ENCODE measurements at places on chromosomes 13 and 19.

DNA sequence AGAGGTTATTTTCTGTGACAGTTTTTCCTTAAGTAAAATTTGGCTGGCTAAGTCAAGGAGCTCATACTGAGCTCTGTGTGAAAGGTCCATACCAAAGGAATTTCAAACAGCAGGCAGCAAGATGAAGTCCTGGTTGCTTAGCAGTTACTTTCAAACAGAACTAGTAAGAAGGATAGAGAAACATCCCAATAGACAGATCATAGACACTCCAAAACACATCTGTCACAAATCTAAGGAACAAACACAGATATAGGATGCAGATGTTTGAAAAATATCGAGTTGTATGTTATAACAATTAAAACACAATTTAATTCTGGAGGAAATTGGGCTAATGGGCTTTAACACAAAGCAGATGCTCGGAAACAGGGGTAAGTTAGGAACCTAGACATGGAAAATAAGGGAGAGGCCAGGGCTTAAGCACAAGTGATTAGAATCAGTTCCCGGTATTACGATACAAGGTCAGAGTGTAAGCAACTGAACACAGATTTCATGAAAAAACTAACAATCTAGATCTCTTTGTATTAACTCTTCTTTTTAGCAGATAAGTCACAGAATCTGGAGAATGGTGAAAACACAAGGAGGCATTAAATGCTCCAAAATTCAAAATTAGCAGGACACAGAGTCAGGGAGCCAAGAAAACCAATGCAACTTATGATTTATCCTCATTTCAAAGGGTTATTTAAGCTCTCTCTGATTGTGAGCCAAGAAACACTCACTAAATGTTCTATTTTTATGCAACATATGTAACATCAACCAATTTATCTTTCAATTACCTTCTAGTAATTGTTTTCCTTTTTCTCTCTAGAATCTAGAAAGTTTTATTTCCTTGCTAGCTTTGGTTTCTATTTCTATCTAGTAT is 1992.9 kb upstream of the PCDH20 start:
- no peak for DNase-seq

GRCh38 chr13:112769615-112770014 is 79.8 kb downstream of the ATP11A start:
- DNase-seq = no peak

DNA sequence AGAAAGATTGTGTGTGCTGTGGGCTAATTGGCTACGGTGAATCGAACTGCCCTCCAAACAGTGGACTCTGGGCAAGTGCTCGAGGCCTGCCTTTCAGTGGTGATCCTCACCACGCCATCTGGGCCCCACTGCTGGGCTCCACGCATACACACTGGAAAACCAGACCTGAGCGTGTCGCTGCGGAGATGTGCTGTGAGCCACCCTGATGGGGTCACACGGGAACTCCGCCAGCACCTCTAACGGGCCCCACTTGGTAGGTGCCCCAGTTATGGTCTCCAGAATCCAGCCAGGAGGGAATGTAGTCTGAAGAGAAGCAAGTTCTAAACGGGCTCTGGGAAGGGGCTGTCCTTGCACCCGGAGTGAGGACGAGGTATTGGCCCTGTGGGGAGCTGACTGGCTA is 39.3 kb downstream of the C13orf46 start:
- DNase-seq = no peak

- no peak for DNase-seq
Measured at GRCh38 chr19:38736413-38737280, 7.6 kb downstream of the CAPN12 start.

- DNase-seq = peak; percentile 32
Measured at GRCh38 chr13:67120872-67121531, 109.1 kb downstream of the PCDH9 start.

DNA sequence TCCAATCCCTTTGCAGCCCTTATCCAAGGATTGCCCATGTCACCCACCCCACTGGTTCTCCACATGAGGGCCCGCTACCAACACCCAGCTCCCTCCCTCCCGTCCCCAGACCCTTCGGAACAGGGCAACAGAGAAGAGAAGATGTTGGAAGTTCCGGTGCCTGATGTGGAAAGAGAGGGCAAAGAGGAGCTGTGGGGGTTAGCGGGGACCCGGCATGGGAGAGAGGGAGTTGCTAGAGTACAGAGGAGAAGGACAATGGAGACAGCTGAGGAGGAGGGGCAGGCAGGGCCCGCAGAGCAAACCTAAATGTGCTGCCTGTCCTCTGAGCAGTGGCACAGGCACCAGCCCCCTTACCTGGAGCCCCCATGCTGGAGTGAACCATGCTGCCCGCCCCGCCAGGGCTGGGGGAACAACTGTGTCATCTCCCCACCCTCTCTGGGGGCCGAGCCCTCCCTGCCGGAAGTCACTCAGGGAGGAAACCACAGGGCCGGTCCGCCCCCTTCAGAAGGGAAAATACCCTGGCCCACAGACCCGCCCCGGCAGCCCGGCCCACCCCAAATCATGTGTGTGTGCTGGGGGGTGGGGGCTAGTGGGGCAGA is at the start of gene POU2F2:
Gene POU2F2, minus strand, starts transcription at position 417 of the 599 bp plus-strand sequence. Its CDS starts 35 bp downstream, at position 382.
- DNase-seq = no peak

DNA sequence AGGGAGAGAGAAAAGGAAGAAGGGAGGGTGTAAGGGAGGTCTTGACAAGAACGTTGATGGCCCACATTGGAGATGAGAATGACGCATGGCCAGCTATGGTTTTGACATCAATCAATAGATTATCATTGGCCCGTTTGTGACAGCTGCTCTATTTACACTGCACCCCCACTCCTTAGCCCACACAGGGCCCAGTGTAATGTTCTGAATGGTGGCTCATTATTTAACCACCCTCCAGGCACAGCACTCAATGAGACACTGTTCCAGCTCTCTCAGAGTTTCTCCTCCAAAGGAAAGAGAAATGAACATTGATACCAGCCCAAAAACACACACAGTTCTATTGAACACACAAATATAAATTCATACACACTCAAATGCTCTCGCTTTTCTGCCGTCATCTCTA is 173.0 kb upstream of the IPO5 start:
- no peak for DNase-seq

DNA sequence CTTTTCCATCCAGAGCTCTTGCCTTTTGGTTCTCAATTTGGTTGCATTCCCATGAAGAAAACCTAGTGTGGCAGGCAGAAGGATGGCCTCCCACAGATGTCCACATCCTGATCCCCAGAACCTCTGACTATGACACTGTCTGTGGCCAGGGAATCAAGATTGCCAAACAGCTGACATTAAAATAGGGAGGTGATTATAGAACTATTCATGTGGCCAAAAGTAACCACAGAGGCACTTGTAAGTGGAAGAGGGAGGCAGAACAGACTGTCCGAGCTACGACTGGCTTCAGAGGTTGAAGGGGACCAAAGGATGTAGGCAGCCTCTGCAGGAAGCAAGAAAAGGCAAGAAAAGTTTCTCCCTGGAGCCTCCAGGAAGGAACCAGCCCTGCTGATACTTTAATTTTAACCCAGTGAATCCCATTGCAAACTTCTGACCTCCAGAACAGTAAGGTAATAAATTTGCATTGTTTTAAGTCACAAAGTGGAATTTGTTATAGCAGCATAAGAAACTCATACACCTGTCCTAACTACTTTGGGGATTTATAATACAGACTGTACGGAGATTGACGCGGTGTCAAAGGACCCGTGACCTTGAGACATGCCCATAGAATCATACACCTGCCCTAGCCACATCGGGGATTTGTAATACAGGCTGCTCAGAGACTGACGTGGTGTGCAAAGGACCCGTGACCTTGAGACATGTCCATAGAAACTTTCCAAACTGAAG is 106.5 kb downstream of the ATP11A start:
- peak; percentile 19 for DNase-seq

DNA sequence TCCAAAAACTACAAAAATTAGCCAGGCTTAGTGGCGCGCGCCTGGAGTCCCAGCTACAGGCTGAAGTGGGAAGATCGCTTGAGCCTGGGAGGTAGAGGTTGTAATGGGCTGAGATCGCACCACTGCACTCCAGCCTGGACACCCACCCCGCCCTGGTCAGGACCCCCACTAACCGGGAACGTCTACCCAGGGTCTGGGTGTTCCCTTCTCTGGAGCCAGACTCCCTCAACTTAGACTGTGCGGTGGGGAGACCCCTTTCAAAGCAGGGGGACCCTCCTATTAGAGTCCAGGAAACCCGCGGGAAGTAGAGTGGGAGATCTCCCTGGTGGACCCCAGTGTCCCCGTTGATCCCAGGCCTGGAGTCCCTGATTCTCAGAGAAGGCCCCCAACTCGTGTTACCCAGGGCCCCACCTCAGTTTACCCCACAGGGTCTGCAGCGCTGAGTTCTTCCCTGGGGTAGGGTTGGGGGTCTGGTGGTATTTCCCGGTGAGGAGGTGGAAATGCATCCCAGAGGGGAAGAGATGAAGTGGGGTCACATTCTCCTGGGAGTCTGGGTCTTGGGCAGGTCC is 6.1 kb upstream of the ARRDC2 start:
- peak; percentile 25 for DNase-seq

DNA sequence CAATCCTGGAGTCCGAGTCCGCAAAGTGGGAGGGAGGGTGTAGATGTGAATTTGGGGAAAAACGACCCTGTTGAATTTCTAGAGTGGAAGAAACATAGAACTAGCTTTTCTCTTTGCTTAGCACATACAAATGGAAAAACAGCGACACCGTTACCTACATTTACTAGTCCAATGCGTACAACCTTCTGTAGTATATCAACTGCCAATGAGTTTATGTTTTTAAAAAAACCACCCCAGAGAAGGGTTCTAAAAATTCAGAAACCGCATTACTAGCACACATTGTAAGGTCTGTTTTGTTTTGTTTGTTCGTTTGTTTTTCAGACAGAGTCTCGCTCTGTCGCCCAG is 332 bp upstream of the SUPT20H start:
- no peak for DNase-seq

DNA sequence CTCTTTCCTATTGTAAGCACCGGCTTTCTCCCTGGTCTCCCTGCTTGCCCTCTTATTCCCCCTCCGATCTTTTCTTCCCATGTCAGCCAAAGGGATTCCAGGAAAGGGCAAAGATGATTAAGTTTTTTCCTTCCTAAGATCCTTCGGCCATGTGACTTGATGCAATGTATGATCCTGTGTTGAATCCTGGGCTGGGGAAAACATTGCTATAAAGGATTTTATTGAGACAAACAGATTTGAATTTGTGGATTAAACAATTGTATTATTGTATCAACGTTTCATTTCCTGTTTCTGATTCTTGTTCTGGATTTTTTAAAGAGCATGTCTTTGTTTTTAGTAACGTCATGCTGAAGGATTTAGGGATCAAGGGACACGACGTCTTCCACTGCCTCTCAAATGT is 16.9 kb upstream of the ZNF541 start:
- no peak for DNase-seq

DNA sequence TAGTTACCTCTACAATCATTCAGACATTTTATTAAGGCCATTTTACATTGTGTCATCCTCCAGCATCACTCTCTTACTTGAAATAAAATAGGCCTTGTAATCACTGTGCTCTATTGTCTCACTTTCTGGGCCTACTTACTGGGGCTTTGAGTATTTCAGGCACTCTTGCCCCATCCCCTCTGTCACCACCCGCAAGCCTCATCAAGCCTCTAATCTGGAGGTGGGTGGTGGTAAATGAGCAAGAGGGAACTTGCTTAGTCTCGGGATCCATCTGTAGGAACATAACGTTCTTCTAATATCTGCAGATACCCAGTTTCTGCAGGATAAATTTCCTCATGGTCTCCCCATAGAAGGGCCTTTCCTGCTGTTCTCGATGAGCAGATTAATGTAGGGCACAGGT is 19.4 kb upstream of the GPR18 start:
- DNase-seq = no peak

DNA sequence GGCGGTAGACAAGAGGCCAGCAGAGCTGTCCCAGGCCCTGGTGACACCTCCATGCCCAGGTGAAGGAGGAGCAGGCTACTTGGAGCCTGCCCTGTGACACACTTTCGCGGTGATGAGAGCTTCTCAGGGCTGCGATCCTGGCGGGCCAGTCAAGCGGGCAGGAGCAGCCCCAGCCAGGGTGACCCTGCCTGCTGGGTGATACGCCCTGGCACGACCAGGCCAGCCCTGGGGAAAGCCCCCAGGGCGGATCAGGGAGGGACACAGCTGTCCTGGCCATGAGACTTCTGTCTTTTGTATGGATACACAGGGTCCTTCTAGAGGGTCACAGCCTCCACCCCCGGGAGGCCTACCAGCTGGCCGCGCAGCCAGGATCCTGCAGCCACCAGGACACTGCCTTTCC is 13.1 kb downstream of the DNM2 start:
- DNase-seq = no peak

DNA sequence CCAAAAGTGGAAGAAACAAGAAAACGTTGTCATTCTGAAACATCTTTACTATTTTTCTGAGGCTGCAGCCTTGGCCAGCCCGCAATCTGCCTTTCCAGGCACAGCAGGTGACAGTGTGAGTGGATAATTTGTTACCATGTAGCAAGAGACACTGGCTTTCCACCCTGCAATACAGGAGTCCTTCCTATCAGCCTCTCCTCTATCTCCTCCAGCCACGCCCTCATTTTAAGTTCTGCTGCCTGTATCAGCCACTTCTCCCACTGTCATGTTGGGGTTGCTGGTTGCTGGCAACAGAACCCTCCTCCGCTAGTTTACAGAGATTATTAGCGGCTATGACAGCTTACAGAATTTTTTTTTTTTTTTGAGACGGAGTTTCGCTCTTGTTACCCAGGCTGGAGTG is 7.7 kb upstream of the LGALS7 start:
- no peak for DNase-seq

- DNase-seq = no peak
Measured at GRCh38 chr19:45136507-45137178, 24.1 kb downstream of the NKPD1 start.

DNA sequence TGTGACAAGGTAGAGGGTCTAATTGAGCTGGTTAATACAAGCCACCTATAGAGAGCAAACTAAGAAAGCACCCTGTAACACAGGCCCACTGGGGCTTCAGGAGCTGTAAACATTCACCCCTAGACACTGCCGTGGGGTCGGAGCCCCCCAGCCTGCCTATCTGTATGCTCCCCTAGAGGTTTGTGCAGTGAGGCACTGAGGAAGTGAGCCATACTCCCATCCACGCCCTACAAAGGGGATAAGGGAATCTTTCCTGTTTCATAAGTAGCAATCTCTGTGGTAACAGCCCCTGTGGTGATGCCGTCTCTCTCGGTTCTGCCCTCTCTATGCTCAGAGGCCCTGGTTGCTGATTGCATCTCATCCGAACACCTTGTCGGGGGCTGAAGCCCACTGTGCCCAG is 94.2 kb upstream of the GJB6 start:
- DNase-seq = no peak

- DNase-seq = no peak
Measured at GRCh38 chr19:6925801-6926751, 38.7 kb downstream of the ADGRE1 start.

DNA sequence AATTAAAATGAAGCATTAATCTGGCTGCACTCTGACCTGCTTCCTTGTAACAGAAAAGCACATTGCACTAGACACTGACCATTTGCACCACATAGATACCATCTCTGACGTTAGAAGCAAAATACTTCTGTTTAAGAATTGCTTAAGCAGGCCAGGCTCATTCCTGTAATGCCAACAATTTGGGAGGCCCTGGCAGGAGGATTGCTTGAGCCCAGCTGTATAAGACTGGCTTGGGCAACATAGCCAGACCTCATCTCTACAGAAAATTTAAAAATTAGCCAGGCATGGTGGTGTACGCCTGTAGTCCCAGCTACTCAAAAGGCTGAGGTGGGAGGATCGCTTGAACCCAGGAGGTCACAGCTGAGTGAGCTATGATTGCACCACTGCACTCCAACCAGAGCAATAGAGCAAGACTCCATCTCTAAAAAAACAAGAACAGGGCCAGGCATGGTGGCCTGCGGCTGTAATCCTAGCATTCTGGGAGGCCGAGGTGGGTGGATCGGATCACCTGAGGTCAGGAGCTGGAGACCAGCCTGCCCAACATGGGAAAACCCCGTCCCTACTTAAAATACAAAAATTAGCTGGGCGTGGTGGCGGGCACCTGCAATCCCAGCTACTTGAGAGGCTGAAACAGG is 7.0 kb upstream of the TLE6 start:
- peak; percentile 95 for DNase-seq
